ENCODE measurements at places on chromosomes 1 and 21.

DNA sequence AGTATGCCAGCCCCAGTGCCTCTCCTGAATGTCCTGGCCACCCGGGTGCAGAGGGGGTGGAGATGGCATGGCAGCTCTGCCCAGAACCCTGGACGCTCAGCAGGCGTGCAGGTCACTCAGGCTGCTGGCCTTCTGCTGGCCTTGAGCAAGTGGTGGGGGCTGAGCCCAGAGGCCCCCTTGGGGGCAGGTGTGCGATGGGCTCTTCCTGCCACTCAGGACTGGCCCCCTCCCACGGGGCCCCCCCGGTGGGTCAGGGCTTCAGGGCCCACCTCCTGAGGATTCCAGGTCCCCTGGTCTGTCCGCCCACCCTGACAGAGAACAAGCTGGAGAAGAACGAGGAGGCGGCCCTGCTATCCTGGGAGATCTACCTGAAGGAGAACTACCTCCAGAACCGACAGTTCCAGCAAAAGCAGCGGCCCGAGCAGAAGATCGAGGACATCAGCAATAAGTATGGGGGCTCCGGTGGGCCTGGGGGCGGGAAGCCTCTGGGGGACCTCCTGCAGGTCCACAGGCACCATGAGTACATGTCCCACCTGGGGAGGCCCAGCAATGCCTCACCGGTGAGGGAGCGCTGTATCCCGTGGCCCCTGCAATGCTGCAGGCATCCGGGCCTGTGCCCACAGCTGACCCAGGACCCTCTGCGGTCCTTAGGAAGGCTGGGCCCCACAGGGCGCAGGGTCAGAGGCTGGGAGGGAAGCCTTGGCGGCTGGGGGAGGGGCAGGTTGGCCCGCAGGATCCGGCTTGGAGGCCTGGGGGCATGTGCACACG is 37.0 kb upstream of the LRRC3 start:
- DNase-seq, result no peak

DNA sequence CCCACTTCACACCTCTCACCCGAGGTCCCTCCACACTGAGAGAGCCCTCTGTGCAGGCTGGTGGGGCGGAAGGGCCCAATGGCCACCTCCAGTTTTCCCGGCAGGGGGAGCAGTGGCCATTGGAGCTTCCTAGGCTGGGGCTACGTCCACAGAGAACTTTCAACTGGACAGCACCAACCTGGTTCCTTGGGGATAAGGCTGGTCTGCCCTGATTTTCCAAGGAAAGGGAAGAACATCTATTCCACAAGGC is 20.3 kb upstream of the LAPTM5 start:
- DNase-seq, result no peak

GRCh38 chr1:211944733-211945500 is 90.4 kb downstream of the INTS7 start:
- DNase-seq, result peak; percentile 22

- no peak for DNase-seq
Measured at GRCh38 chr1:45923343-45923742, 119.9 kb downstream of the MAST2 start.

DNA sequence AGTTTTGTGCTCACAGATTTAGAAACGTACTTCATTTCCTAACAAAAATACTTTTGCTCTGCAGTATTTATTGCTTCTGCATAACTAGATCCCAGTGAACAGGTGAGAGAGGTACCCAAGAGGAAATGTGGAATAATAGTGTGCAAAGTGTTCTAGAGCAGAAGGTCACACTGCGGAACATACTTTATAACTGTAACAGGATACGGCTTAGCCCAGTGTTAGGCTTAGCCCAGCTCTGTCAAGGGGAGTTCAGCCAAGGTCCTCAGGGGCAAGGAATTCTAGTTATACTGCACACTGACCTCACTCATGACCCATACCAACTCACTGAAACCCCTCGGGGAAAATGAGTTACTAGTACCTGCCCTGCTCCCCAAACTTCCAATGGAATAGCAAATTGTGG is 55.3 kb downstream of the PTPN14 start:
- DNase-seq, result no peak

GRCh38 chr1:108717774-108718316 is 5.1 kb downstream of the FNDC7 start:
- no peak for DNase-seq

GRCh38 chr1:35844826-35845225 is 37.0 kb downstream of the AGO4 start:
- no peak for DNase-seq
